ENCODE measurements at places on chromosomes 3 and 15.

DNA sequence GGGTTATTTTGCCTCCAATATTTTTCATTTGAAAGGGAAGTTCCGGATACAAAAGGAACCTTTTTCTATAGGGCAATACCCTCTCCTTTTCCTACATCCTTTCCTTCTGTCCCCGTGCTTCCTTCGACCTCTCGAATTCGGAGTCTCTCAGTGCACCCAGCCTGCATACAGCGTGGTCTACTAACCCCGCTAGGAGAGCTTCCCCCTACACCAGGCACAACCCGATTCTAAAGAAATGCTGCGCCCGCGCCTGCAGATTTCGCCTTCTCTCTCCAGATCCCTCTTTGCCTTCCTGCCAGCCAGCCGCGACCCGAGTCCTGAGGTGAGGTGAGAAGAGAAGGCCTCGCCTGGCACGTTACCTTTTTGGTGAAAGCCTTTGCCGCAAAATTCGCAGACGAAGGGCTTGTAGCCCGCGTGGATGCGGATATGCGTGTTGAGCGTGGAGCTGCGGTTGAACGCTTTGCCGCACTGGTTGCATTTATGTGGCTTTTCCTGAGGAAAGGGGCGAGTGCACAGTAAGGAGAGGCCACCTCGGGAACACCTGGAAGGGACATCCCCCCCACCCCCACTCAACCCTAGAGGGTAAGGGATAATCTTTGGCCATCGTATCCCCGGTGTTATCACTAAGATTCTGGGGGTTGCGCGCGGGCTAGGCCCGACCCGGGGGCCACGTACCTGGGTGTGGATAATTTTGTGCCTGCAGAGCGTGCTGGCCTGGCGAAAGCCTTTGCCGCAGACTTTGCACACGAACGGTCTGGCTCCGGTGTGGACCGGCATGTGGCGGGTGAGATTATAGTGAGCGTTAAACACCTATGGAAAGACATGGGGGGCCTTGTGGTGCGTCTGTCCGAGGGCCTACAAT is 2.3 kb downstream of the FEZF2 start:
- DNase-seq, result no peak

- DNase-seq, result no peak
These were observed 191.4 kb downstream of the TBL1XR1 start for GRCh38 chr3:177005718-177006405.

GRCh38 chr15:39300451-39301153 is 280.3 kb upstream of the THBS1 start:
- no peak for DNase-seq

DNA sequence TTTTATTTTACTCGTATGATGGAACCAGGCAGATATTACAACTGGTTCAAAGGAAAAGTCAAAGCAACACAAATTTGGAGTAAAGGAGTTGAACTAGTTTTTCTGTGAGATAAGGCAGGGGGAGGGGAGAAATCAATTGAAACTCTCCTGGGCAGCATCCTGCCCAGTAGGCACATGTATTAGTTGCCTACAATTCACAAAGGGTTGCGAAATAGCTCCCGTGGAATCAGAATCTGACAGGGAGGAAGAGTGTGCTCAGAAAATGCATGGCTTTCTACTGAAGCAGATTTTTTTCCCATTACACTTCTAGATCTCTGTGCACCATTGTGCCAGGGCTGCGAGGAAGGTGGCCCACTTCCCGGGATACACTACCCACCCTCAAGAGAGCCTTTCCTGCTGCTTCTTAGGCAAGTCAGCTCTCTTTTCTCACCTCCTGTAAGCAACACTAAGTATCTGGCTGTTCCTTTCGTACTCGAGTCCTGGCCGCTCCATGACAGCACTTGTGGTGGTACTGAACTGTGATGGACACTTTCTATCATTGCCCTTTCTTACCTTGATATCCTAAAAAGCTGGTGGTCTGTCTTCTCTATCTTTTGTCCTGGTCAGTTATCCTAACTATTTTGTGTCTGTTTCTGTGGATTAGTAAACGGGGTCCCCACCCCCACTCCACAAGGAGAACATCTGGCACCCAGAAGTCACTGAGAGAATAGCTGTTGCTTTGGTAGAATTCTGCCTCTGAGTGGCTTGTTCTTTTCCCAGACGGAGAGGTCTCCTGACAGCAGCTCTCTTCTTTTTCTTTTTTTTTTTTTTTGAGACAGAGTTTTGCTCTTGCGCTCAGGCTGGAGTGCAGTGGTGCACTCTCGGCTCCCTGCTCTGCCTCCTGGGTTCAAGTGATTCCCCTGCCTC is 74.8 kb downstream of the RPL39L start:
- no peak for DNase-seq

- DNase-seq, result no peak
These were observed 113.9 kb downstream of the GABRG3 start for GRCh38 chr15:27084844-27085243.

- DNase-seq, result no peak
These were observed 163.7 kb downstream of the TCF12 start for GRCh38 chr15:57082054-57082728.

DNA sequence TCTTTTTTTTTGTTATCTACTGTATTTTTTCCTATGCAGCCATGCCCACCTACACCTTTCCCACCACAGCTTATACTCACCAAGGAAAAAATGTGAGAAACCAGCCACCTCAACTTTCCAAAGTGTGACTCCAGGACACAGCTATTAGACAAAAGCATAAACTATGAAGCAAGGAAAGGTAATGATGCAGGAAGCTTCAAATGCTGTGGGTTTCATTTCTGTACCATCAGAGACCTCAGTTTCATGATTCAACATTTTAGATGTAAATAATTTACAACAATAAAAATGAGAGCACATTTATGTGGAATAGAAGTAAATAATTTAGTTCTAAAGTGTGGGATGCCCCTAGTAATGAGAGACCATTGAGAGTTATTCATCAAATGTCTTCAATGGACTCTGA is 115.1 kb downstream of the CDIN1 start:
- no peak for DNase-seq

DNA sequence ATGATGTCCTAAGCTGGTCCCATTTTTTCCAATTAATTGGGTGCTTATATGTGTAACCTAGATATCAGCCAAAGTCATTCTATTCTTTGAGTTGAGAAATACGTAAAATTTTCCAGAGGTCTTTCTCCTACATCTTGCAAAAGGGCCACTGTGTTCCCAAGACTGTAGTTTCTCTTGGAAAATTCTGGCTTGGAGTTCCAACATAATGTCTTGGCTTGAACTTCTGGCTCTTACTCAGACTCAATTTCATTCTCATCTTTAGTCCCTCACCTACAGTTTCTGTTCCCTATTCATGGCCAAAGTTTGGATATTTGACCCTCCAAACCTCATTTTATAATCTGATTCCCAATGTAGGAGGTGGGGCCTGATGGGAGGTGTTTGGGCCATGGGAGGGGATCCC is 201.4 kb upstream of the ARHGEF26 start:
- no peak for DNase-seq

GRCh38 chr3:15630646-15631350 is 29.3 kb downstream of the BTD start:
- DNase-seq, result no peak

DNA sequence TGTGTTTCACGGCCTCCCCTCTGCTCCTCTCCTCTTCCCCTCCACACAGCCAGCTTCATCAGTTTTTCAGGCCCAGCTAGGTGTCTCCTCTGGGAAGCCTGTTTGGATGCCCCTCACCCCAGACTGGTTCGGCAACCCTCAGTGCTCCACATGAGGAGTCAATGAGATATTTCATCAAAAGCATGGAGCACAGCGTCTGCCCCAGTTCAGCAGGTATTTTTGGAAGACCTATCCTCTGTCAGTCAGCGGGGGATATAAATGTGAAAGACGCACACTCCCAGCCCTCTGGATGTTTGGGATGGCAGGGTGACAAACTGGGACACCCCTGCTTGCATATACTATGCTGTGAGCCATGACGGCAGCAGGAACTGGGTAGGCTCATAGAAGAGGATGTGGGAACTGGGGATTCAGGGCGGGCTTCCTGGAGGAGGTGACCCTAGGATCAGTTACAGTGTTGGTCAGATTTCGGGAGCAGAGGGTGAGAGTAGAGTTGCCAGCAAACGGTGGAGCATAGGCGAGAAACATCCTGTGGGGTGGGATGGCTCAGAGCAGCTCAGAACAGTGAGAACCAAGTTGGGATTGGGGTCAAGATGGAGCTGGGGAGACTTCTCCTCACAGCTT is 42.9 kb downstream of the PXYLP1 start:
- DNase-seq, result no peak

GRCh38 chr3:42631620-42632019 is 21.9 kb upstream of the ZBTB47 start:
- no peak for DNase-seq

DNA sequence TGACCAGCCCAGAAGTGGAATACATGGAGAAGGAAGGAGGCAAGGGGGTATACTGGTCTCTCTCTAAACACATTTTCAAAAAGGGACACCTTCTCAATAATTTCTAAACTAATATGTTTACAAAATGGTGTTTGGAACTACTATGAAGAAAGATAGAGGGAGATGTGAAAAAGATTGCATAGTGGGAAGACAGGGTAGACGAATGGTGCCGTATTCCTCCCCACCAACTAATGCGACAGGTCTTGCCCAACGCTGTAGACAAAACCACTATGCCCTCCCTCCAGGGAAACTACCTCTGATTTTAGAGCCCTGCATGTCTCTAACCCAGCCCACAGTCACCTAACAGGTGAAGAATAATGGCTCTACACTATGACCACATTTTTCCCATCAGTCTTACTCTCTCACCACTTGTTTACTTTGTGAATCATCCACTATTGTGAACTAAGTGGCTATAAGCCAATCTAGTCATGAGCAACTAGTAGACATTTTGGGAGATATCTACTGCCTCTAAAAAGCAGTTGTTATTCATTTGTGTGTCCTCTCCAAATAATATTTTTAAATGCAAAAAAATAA is 108.2 kb upstream of the UBE2E2 start:
- no peak for DNase-seq

DNA sequence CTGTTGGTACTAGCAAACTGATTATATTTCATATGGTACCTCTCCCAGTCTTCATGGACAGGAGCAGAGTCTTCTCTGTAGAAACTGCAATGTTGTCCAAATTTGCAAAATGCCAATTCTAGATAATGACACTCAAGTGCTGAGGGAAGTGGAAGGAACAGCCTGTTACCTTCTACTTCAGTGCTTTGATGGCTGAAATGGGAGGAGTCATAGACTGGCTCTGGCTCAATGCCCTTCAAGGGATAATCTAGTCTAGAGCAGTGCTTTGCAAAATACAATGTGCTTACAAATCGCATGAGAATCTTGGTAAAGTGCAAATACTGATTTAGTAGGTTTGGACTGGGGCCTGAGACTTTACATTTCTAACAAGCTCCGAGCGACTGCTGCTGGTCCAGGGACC is 51.7 kb upstream of the ACP3 start:
- no peak for DNase-seq

DNA sequence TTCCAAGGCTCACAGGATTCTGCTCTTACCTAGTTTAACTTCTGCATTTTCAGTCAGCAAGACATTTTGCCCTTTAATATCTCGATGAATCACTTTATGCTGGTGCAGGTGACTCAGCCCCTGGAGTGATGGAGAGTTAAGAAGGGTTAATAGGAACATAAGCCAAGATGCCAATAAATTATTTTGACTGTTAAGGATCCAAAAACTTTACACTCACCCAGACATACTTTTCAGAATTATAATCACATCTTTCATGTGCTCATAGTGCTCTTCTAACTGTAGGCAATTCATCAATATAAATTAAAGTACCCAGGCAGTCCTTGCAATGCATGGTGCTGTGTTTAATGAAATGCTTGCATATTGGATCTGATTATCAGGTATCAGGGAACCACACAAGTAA is 164.1 kb upstream of the SLC2A2 start:
- no peak for DNase-seq

GRCh38 chr3:14413381-14414071 is 11.1 kb downstream of the SLC6A6 start:
- no peak for DNase-seq

GRCh38 chr3:153192327-153192726 is 30.3 kb downstream of the RAP2B start:
- no peak for DNase-seq

DNA sequence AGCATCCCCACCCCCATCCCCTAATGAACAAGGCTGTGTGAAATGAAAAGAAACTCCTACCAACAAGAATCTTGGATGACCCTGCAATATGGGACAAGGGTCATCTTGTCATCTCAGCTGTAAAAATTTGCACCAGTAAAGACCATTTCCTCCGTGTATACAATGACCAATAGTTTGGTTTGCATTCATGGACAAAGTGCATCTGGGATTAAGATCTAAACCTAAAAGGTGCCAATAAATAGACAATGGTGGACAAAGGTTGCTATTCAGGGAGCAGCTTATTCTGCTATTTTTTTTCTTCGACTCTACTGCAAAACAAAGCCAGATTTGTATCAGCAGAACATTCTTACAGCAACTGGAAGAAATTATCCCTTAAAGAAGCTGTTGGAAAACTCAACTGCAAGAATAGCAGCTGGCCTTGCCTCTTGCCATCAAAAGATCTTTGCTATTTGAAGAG is 8.0 kb downstream of the MGLL start:
- no peak for DNase-seq

DNA sequence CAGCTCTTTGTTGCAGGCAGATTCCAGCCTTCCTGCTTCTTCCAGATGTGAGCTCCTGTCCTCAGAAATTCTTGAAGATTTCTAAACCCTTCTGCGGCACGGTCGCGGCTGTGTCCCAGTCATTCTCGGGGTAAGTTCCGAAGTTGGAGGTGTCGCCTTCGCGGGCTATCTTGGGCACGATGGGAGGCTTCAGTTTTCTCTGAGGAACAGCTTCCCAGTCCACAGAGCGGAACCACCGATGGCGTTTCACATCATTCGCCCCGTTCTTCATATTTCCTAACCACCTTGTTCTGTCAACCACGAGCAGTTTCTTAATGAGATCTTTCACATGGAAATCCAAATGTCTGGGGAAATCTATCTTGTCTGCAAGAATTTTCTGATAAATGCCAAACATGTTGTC is 24.7 kb upstream of the CERS3 start:
- DNase-seq, result no peak

Data from AG09309 (cell line).